ENCODE measurements at places on chromosomes 5 and 9.

DNA sequence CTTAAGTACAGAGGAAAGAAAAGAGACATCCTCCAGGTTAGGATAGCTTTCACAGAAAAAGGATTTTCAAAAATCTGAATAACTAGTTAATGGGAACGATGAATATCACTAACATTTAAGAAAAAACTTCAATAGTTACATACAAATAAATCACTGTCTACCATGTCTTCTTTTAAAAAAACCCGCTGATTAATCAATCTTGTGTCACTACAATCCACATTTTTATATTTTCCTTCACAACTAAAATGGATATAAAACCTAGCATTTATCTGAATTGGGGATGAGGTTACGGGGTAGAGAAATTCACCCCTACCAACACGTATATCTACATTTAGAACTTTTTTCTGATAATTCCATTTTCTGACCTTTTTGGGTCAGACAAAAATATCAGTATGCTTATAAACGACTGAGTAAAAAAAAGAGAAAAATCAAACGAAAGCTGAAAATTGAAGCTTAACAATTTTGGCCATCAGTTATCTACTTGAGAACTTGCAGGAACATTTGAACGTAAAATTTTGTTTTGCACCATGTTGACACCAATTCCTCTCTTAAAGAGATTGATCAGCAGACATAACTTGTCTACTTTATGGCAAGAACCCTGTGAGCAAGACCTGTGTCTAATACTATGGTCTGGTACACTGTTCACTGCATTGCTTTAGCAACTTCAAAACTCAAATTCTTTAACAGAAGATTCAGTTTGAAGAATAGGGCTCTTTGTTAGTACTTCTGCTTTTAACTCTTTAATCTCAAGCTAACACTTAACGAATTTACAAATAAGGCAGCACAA is 4.8 kb downstream of the NR3C1 start:
- DNase-seq = no peak

- no peak for DNase-seq
Observed at GRCh38 chr5:30099634-30100033, 1093.9 kb upstream of the CDH6 start.

DNA sequence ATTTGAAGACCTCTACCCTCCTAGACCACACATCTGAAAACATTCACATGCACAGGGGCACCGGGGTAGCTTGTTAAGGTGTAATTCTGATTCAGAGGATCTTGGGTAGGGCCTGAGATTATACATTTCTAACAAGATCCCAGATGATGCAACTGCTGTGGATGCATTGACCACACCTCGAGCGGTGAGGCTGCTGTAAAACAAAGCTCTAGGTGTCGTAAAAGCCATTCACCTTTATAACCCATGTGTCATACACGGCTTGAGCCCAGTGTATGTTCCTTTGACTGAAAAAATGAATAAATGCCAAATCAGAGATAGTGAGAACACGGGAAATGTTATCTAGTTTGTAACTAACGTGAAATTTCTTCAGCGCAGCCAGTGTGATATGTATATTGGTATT is 1578.2 kb upstream of the WWC1 start:
- peak; percentile 57 for DNase-seq

DNA sequence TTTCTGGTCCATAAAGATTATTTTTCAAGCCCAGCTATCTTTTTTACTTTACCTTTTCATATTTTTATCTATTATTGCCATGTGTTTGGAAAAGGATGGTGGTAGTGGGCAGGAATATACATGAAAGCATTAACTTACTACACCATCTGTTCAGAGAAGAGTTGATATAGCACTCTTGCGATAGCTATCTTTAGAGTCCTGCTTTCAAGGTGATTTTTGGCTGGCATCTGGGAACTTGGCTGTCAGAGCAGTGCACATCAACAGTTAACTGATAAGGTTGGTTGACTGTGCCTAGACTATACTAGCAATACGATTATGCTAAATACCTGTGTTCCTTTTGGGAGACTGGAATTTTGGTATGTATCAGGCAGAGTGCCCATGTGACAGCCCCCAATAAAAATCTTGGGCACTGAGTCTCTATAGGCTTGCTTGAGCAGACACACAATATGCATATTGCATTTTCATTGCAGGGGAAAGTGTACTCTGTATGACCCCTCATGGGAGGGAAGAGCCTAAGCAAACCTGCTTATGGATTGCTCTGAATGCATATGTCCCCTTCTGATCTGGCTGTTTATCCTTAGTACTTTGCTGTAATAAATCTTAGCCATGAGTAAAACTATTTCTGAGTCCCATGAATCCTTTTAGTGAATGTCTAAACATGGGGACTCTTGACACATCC is 227.6 kb upstream of the C9orf72 start:
- DNase-seq = no peak

DNA sequence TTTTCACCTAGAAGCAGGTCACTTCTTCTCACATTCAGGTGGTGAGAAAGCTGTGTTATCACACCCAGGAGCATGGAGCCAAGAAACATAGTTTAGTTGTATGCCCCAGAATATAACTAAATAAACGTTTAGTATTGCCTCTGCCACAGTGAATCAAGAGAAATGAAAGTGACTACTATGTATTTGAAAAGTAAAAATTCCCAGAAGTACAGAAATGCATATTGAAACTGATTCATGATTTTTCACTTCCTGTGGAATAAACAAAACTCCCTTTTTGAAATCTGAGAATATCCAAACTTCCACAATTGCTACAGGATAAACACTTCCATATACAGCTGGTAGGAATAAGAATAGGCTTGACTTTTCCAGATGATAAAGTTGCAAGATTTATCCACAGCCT is 15.3 kb upstream of the NINJ1 start:
- no peak for DNase-seq

GRCh38 chr9:134407121-134407779 is 81.0 kb downstream of the RXRA start:
- peak; percentile 64 for DNase-seq

- DNase-seq = no peak
Observed at GRCh38 chr9:136942881-136943230, 1.7 kb downstream of the FBXW5 start.

- no peak for DNase-seq
Observed at GRCh38 chr5:173300389-173301047, 27.7 kb downstream of the STC2 start.

- peak; percentile 69 for DNase-seq
Observed at GRCh38 chr5:140246378-140247122, 56.4 kb downstream of the PFDN1 start.

GRCh38 chr5:11890777-11891176 is 13.5 kb downstream of the CTNND2 start:
- no peak for DNase-seq

GRCh38 chr9:137351781-137352501 is 49.9 kb upstream of the NRARP start:
- no peak for DNase-seq

- DNase-seq = no peak
Observed at GRCh38 chr5:66906021-66906420, 290.6 kb downstream of the CD180 start.

- DNase-seq = no peak
Observed at GRCh38 chr5:127942246-127943060, 141.1 kb upstream of the SLC12A2 start.

GRCh38 chr5:179438011-179438441 is 92.8 kb upstream of the ADAMTS2 start:
- DNase-seq = peak; percentile 44

DNA sequence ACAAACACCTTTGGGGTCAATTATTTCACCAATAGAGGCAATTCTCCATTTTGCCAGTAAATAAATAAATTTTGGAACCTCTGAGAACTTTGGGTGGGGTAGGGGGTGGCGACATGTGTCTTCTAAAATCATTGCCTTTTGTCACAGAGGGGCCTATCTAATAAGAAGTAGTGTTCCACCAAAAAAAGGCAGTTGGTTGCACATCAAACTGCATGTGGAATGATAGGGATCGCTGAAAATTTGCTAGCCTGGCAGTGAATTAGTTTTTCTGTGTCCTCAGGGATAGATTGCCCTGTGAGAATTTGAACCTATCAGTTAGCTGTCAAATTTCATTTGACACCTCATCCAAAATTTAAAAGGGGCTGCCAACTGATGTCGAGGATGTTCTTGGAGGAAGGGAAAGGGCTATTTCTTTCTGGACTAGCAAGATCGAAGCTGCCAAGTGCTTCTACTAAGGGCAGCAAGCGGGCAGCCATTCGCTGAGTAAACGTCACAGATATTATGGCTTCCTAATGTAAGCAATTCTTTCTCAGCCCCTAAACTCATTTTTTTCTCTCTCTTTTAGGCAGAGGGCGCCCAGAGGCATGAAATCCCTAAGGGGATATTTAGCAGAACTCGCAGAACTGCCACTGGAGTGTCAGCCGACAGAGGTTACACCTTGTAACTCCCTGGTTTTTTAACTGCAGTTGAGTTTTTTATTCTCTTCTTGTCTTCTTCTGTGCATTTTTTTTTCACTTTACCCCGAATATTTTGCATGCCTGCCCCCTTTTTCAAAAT is 2208.1 kb upstream of the WWC1 start:
- no peak for DNase-seq
